ENCODE measurements at places on chromosomes 11 and 22. TPM values are rescaled to one million over a fixed set of nuclear protein-coding genes. Genes with fewer than 3 reads are reported as not detected.

The PRAME gene
- total RNA-seq, result not detected

The TIMM10B gene
- 50.4 TPM for total RNA-seq

The RIBC2 gene
- not detected for total RNA-seq

The OR5M3 gene
- not detected for total RNA-seq
